Stimulated activated CD8-positive, alpha-beta memory T cell treated with anti-CD3 and anti-CD28 coated beads, Interleukin-4, amount 100 ng/mL, for 4 hours (primary cell): ENCODE measurements at places on chromosomes 3 and 15.

- no peak for DNase-seq
These were observed 14.6 kb upstream of the MAGEF1 start for GRCh38 chr3:184726497-184726896.

DNA sequence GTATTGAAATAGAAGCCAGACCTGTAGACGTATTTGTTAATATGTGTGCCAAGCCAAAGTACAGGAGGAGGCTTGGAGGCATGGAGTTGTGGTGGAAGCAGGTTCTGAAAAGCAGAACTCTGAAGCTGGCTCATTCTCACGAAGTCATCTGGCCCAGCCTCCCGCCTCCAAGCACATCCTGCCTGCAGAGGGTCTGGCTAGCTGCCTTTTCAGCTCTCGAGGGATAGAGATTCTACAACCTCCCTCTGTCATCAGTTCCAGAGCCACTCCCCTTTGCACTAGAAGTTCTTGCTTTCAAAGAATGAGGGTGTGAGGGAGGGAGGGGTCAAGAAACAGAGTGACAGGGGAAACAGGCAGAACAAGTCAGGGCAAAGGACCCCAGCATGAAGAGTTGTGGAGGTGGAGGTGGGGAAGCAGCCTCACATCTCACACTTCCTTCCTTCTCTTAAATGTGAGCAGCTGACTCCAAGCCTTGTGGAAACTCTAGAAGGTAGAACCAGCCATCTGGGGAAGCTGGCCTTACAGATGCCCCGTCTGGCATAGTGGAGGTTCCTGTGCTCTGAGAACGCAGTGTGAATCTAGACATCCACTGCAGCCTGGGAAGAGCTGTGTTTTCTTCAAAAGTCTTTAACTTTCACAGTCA lies 95.3 kb downstream of the SLC49A4 start:
- no peak for DNase-seq

DNA sequence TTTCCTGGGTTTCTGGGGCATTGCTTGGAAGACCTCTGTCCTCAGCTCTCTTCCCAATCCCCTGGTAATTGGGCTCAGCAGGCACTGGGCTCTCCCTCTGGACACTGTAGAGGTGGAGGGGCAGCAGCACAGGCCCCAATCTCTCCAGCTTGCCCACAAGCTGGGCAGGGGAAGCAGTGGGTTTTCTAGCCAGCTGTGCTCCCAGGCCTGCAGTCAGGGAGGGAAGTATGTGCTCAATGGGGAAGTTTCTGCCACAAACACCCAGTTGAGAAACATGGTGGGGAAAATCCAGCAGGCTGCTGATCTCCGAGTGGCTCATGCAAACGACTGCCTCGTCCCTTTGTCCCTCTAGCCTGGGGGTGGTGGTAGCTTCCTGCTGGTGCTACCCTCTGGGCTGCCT lies 12.8 kb upstream of the RFT1 start:
- DNase-seq, result no peak

GRCh38 chr3:31960793-31961431 lies 20.1 kb downstream of the OSBPL10 start:
- no peak for DNase-seq

GRCh38 chr3:13229273-13229949 lies 156.2 kb upstream of the IQSEC1 start:
- no peak for DNase-seq

DNA sequence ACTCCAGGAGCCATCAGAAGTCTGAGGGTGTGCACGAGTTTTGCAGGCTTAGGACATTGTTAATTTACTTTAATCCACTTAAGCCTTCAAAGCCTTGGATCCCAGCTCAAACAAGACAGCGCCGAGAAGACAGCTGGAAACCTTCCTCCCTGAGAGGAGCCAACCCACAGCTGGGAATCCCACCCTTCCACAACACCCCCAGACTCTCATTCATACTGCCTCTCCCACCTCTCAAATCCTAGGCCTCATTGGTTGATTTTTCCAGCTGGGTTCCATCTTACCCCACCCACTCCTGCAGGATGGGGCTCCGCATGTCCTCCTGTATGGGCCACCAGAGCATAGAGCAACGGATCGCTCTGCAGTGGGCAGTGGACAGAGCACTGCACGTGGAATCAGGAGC lies 80.4 kb downstream of the SEMA5B start:
- DNase-seq, result no peak

GRCh38 chr3:111465081-111465670 lies 76.8 kb upstream of the CD96 start:
- no peak for DNase-seq

DNA sequence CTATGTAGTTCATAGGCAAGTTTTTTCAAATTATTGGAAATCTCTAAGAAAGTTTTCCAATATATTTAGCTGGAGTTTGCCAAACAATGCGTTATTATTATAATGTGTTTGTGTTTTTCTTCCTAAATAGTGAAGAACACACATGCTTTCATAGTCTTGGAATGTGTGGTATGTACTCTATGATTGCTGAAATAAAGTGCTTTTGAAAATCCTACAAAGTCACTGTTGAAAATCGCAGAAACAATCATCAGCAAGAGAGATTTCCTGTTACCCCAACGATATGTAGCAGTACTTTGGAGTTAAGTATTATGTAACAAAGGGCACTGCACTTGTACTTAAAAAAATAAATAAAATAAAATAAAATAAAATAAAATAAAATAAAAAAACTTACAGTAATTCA lies 796.2 kb downstream of the NAALADL2 start:
- DNase-seq, result no peak

DNA sequence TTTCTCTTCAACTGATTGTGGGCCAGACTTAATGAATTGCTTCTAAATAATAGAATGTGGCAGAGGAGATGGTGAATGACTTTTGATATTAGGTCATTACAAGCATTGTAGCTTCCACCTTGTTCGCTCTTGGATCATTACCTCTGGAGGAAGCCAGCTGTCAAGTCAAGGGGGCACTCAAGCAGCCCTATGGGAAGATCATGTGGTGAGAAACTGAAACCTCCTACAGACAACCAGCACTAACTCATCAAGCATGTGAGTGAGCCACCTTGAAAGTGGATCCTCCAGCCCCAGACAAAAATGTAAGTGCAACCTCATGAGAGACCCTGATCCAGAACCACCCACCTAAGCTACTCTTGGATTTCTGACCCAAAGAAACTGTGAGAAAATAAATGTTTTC lies 109.8 kb upstream of the TBC1D5 start:
- DNase-seq, result no peak

DNA sequence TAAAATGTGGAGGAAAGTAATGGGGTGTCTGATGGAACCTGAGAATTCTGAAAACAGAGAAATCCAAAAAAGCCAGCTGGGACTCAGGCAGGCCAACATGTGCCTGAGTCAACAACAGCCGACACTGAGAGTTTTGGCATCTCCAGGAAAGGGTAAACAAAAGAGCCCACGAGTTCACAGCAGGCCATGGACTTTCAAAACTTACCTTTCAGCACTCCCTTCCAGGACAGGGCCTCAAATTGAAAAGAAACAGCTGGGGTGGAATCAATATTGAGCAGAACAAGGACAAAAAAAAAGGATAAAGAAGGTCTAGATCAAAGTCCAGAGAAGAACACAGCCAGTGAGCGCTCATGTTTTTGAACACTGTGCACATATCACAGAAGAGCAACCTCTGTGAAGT lies 735.4 kb upstream of the GRM7 start:
- DNase-seq, result no peak

DNA sequence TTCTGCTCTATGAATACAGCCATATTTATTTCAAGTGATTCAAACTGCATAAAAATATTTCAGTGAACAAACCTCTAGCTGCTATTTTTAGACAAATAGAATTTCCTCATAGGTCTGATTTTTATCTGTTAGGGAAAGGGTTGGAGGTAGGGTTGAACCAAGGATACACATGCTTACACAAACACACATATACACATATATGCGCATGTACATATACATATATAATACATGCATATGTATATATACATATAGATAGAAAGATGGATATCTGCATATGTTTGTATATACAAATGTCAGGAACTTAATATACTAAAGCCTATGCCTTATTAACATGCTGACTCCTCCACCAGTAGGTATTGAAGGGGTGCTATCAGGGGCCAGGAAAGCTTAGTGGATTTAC lies 18.1 kb downstream of the ZBBX start:
- DNase-seq, result no peak

DNA sequence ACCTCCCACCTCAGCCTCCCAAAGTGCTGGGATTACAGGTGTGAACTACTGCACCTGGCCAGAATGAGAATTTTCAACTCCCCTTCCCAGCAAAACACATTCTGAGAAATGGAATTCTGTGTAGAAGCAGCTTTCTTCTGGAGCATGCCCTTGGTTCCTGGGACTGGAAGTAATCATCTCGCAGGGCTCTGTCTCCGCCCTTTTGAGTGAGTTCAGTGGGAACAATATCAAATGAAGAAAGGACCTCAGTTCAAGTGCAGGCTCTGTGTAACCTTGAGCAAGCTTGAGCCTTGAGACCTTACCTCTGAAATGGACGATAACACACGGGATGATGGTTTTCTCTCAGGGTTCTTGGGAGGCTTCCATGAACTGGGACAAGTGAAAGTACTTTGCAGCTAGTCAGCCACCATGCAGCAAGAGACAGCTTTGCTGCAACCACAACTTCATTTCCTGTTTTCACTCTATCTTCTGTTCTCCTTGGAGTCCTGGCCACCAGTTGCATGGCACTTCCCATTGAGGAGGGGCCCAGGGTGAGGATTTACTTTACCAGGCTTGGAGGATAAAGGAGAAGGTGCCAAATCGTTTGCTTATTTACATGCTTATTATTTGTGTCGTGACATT lies 35.7 kb upstream of the IGF1R start:
- DNase-seq, result no peak

DNA sequence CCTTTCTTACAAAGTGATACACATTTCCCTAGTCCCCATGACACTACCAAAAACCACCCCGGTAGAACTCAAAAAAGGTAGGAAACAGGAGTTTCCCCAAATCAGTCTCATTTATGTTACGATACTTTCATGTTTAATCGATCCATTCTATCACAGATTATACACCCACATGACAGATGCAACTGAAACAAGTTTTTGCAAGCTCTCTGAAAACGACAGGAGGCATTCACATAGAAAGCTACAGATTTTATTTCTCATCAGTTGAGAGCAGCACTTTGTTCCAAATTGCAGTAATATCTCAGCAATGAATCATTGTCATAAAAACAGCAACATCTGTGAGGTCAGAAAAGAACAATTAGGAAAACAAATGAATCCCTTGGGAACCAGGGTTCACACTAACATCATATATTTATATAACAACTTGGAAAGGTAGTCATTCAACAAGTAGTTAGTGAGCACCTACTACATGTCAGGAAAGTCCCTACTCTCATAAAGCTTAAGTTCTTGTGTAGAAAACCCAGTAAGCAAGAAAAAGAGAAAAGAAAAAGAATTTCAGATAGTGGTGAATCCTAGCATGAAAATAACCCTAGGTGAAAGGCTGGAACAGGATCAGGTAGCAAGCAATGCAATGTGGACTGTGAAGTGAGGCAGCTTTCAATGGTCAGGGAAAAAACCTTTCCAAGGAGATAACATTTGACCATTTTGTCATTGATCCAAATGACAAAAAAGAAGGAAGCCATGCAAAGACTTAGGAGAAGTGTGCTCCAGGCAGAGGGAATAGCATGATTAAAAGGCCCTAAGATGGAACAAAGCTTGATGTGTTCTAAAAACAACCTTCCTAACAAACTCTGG lies 8.3 kb downstream of the PLD1 start:
- no peak for DNase-seq

DNA sequence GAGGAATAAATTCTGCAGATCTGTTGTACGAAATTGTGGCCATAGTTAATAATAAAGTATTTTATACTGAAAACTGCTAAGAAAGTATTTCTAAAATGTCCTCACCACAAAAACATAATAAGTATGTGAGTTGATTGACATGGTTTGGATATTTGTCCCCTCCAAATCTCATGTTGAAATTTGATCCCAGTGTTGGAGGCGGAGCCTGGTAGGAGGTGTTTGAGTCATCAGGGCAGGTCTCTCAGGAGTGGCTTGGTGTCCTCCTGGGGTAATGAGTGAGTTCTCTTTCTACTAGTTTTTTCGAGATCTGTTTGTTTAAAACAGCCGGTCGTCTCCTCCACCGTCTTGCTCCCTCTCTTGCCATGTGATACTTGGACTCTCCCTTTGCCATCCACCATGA lies 424.1 kb upstream of the KCNMB2 start:
- no peak for DNase-seq

DNA sequence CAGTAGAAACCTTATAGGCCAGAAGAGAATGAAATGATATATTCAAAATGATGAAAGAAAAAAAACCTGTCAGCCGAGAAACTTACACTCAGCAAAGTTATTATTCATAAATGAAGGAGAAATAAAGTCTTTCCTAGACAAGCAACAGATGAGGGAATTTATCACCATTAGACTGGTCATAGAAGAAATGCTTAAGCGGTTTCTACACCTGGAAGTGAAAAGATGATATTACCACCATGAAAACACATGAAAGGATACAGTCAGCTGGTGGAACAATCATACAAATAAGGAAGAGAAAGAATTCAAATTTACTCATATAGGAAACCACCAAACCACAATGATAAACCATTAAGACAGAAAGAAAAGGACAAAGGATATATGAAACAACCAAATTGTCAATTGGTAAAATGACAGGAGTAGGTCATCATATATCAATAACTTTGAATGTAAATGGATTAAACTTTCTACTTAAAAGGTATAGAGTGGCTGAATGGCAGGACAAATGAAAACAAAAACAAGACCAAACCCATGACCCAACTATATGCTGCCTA lies 29.9 kb upstream of the PRR23C start:
- DNase-seq, result no peak

DNA sequence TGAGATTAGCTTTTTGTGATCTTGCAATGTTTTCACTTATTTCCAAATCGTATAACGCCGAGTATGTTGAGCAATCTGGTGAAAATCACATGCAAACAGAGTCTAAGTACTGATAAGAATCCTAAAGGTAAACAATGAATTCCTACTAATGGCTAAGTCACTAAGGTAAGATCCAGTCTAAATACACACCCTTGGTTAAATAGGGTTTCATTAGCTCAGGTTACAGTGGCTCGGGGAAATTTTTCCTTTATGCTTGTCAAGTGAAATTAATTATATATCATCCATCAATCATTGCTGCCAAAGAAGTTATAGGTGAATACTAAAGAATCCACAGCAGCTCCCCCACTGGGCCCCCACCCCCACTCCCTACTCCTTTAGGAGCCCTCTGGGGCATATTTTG lies 139.3 kb downstream of the SOX2 start:
- DNase-seq, result no peak

- DNase-seq, result peak; percentile 30
These were observed 25.7 kb downstream of the TMOD2 start for GRCh38 chr15:51776952-51777569.

- no peak for DNase-seq
These were observed 67.6 kb downstream of the SSUH2 start for GRCh38 chr3:8576841-8577571.

DNA sequence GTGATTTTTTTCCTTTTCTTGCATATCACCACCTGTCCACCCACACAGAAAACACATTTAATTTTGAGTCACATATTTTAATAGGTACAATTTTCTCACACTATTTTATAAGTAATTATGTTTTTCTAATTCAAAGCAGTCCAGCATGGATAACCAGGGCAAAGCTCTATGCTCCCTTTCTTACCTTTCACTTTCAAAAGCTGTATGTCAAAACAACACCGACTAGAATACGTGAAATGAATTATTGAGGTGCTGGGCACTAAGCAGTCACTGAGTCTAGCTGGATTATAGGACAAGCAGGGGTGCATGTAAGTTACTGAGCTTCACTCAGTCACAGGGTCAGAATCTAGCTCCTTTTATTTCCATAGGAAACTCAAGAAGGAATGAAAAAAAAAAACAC lies 60.6 kb downstream of the LSAMP start:
- DNase-seq, result no peak

GRCh38 chr3:8665407-8665896 lies 20.9 kb upstream of the SSUH2 start:
- DNase-seq, result no peak

GRCh38 chr3:156751461-156752025 lies 74.6 kb upstream of the LEKR1 start:
- DNase-seq, result no peak
